ENCODE measurements at places on chromosomes 3 and 15.

GRCh38 chr15:91279486-91279885, 179.4 kb downstream of the SV2B start:
- DNase-seq, result no peak

DNA sequence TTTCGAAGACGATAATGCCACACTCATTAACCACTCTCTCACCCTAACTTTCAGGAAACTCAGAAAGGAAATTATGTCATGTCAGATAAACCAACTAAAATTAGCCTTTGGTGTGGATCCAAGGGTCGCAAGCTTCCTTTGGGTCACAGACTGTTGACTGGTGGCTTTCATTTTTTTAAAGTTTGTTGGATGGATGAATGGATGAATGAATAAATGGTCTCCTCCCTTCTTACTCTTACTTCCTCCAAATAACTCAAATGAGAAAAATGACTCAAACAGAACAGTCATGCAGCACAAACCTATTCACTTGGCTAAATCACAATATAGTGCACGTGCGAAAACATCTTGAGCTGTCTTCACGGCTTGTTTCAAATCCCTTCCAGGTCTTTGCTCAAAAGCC, 82.9 kb upstream of the HACD2 start:
- DNase-seq, result no peak

DNA sequence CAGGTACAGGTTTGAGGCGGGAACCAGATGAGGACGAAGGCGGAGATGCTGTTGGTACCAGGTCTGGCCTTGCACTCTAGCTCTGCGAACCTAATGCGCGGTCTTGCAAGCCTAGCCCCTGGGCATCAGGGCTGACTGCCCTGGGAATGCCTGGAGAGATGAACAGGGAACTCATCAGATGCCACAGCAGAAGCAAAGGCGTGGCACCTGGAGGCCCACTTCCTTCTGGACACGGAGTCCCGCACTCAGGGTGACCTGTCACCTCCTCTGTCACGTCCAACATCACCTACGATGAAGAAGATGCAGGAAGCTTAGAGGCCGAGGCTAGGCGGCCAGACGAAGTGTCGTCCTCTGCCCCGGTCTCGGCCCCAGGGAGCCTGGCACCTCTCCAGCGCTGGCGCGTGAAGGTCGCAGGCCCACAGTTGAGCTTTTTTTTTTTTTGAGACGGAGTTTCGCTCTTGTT, 9.4 kb downstream of the RPLP1 start:
- no peak for DNase-seq

DNA sequence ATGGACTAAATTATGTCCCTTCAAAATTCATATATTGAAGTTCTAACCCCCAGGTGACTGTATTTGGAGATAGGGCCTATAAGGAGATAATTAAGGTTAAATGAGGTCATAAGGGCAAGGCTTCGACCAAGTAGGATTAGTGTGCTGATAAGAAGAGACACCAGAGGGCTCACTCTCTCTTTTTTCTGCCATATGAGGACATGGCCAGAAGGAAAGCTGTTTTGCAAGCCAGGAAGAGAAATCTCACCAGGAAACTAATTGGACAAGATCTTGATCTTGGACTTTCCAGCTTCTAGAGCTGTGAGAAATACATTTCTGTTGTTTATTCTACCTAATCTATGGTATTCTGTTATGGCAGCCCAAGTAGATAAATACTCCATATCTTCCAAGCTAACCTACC, 503.6 kb upstream of the NAALADL2 start:
- DNase-seq, result no peak

- no peak for DNase-seq
Observed at GRCh38 chr3:126557415-126557745, 1.4 kb downstream of the C3orf22 start.

- DNase-seq, result no peak
Observed at GRCh38 chr3:195813916-195814640, 2.3 kb upstream of the MUC4 start.

- no peak for DNase-seq
Observed at GRCh38 chr15:59131969-59132562, 27.1 kb downstream of the CCNB2 start.

- no peak for DNase-seq
Observed at GRCh38 chr15:92166751-92167405, 226.8 kb upstream of the ST8SIA2 start.

- DNase-seq, result no peak
Observed at GRCh38 chr15:72227192-72227586, 3.8 kb downstream of the PKM start.

- peak; percentile 57 for DNase-seq
Observed at GRCh38 chr3:124774327-124774718, 44.1 kb downstream of the UMPS start.

- no peak for DNase-seq
Observed at GRCh38 chr15:72198356-72199204, 993 bp upstream of the GRAMD2A start.

GRCh38 chr3:159951540-159951939, 37.1 kb upstream of the IL12A start:
- DNase-seq, result no peak

GRCh38 chr15:96353930-96354730, 23.6 kb downstream of the NR2F2 start:
- DNase-seq, result peak; percentile 86

DNA sequence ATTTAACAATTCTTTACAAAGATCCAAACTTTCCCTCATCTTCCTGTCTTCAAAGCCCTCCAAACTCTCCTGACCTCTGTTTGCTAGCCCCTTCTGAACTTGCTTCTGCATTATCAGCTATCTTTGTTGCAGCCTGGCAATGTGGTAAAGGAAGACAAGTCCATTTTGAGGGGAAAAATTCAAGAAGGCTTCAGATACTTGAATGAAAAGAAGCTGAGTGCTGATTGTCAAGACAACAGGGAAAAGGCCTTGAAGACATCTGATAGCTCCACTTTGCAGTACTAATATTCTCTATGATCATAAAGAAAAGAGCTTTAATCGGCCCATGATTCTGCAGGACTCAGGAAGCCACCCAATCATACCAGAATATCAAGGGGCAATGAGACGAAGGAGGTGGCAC, 91.8 kb downstream of the LMLN start:
- no peak for DNase-seq

- DNase-seq, result no peak
Observed at GRCh38 chr3:69651765-69652164, 87.5 kb upstream of the MITF start.

GRCh38 chr3:11349446-11349845, 77.2 kb downstream of the ATG7 start:
- no peak for DNase-seq
